ENCODE measurements at places on chromosomes 7 and 10.

GRCh38 chr7:18760631-18761445 lies 265.3 kb downstream of the HDAC9 start:
- no peak for DNase-seq

- DNase-seq, result no peak
These were observed 84.0 kb downstream of the ELAPOR2 start for GRCh38 chr7:86975449-86975848.

DNA sequence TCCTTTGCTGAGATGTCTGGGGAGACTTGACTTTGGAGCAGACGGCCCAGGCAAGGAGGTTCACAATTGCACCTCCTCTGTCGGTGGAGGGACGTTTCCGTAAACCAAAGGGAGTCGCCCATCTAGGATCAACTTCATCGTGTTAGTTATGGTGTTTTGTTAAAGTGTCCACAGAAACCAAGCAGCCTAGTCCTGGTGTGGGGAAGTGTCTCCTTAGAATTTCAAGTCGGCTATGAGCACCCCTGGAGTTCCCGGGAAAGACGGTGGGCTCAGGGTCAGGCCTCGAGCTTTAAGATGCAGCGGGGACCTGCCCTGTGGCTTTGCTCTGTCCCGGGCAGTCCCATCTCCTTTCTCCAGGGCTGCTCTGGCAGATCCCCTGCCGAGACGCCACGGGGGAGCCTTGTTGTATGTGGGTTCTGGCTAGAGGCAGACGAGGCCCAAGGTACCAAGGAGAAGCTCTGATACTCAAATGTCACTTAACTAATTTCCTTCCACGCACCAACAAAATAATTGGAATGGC lies 319.2 kb downstream of the ADARB2 start:
- no peak for DNase-seq

GRCh38 chr7:17234398-17235031 lies 63.9 kb upstream of the AHR start:
- DNase-seq, result peak; percentile 61

DNA sequence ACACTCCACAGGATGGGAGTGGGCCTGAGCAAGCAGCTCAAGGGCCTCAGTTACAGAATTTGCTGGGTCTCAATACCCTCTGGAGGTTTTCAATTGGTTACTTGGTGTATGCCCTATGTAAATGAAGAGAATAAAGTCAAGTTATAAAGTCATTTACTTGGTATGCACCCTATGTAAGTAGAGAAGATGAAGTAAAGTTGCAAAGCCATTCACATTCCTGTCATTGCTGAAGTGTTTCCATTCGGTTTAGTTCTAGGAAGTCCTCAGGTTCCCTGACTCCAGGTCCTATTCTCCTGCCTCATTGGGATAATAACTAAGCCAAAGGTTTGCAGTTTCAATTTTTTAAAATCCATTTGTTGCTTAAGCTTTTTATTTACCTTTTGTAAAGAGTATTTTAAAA lies 272.6 kb upstream of the NPSR1 start:
- DNase-seq, result no peak

DNA sequence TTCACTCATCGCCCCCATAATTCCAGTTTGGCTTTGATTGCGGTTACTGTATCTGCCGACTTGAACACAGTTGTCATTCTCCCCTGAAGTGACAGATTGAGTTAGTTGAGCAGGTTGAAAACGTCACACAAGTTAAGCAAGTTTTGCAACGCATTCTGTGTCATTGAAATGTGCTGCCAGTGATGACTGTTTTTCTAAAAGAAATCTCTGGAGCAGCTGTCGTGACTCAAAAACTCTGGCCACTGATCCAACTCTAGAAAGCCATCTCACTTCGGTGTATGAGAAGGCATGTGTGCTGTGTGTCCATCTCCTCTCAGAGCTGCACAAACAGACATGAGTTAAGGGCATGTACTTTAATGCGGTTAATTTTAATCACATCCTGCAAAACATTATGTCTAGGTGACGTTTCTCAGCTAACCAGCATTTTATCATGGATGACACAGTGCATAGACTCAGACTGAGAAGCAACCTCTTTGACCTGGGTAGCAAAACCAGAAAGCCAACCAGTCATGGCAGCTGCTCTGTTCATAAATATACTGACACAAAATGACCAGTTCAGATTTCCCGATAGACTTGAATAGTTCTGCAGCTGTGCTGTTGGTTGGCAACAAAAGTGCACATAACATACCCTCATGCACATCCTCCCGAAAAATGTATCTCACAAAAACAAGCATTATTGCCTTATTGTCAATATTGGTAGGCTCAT lies 69.3 kb downstream of the CSTF2T start:
- no peak for DNase-seq

GRCh38 chr7:43164757-43165156 lies 52.3 kb downstream of the HECW1 start:
- peak; percentile 3 for DNase-seq

DNA sequence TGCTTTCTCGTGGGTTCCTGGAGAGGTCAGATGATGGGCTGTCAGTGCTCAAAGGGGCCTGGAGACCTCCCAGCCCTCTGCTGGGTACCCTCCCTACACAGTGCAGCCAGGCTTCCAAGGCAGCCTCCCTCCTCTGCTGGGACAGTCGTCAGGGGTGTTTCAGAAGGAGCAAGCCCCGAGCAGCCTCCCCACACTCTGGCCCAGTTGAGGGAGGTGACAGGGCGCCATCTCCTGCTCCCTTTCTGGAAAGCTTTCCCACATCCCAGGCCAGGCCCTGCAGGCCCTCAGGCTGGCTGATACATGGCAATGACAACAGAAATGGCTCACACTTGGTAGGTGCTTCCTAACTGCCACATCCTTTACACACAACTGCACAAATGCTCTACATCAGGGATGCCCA lies 32.1 kb downstream of the KCNMA1 start:
- no peak for DNase-seq

GRCh38 chr7:925601-926000 lies 28.9 kb downstream of the ADAP1 start:
- DNase-seq, result no peak

GRCh38 chr10:130026670-130027456 lies 62.8 kb upstream of the EBF3 start:
- DNase-seq, result no peak

GRCh38 chr7:32952876-32953275 lies 4.4 kb upstream of the FKBP9 start:
- DNase-seq, result no peak

- no peak for DNase-seq
These were observed 120.9 kb upstream of the DIP2C start for GRCh38 chr10:810351-810846.

- peak; percentile 27 for DNase-seq
These were observed 26.2 kb downstream of the ABLIM1 start for GRCh38 chr10:114631666-114632417.

GRCh38 chr10:8485032-8485431 lies 430.5 kb downstream of the GATA3 start:
- no peak for DNase-seq

- DNase-seq, result no peak
These were observed 4.7 kb upstream of the IGF2BP3 start for GRCh38 chr7:23474829-23475575.

- no peak for DNase-seq
These were observed 110.6 kb downstream of the ATXN7L1 start for GRCh38 chr7:105765846-105766245.

- no peak for DNase-seq
These were observed 252.2 kb downstream of the NSUN6 start for GRCh38 chr10:18399158-18399557.

DNA sequence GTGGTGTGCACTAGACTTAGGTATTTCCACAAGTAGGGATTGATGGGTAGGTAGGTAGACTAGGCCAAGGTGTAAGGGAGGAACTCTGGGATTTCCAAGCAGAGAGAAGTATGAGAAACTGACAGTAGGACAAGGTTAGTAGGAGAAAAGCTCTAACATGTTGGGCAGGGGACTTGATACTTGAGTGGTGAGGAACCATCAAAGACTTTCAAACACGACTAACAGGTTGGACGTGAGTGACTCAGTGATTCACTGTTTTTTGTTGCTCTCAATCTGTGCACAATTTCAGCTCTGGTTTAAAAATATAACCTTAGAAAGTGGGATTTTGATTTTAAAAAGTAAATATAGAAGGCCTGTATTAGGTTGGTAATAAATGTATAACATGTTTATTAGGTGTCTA lies 44.4 kb downstream of the KLHDC10 start:
- DNase-seq, result no peak

Measured in activated CD4-positive, alpha-beta T cell treated with anti-CD3 and anti-CD28 coated beads for 48 hours (primary cell).